ENCODE measurements at places on chromosomes 11 and 22.

DNA sequence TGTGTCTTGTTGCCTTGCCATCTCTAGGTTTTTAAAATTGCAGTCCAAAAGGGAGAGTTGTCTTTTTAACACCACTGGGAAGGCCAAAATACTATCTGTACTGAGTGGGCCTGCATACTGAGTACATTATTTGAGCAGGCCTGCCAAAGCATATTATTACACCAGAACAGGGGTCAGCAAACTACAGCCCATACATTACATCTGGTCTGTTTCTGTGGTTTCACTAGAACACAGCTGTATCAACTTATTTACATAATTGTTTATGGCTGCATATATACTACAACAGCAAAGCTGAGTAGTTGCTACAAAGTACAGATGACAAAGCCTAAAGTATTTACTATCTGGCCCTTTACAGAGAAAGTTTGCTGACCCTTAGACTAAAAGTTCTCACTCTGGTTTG is 74.0 kb downstream of the USP35 start:
- DNase-seq, result no peak

- DNase-seq, result peak; percentile 71
Observed at GRCh38 chr11:115869780-115870431, 365.7 kb upstream of the CADM1 start.

DNA sequence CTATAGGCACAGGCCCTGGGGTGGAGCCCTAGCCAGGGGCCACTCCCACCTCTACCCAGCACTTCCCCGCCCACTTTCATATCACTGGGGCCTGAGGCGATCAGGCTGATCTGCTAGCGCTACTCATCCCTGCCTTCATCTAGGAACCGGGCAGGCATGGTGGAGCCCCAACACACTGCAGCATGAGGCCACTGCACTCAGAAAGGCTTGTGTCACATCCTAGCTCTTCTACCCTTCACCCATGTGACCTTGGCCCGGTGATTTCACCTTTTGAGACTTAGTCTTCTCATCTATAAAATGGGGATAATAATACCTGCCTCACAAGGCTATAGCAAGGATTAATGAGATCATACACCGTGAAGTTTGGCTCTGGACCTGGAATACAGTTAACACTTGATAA is 18.1 kb upstream of the GDPD5 start:
- no peak for DNase-seq

- no peak for DNase-seq
Observed at GRCh38 chr11:8218840-8219239, 44.8 kb downstream of the LMO1 start.

DNA sequence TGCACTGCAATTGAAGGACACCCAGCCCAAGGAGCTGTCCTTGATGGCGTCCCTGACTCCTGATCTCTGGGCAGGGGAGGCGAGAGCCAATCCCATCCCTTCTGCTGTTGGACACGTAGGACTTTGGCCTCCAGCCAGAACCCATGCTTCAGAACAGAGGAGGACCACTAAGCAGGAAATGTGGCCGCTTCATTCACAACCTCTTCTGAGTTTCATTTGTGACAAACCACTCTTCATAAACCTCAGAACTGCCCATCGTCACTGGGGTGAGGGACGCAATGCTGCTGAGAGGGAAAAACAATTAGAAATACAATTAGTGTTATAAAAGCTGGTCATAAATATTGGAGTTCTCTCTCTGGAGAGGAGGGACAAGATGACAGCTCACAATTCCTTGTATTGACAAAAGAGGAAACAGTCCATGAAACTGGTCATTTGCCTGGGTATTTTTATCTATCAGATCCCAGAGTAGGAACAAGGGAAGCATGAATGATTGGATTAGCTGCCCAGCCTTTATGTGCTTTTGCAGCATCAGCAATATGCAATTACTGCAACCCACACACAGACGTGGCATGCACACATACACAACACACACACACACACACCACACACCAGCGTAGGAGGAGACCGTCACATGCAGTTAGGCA is 216.5 kb upstream of the CADM1 start:
- DNase-seq, result no peak

- DNase-seq, result no peak
Observed at GRCh38 chr11:9951807-9952206, 287.9 kb downstream of the SWAP70 start.

GRCh38 chr11:47348859-47349258 is 3.6 kb downstream of the MYBPC3 start:
- no peak for DNase-seq

GRCh38 chr11:69584160-69584559 is 56.8 kb upstream of the CCND1 start:
- no peak for DNase-seq

GRCh38 chr22:31272522-31273446 is 19.5 kb downstream of the PIK3IP1 start:
- DNase-seq, result peak; percentile 76

GRCh38 chr11:100849009-100849900 is 162.2 kb downstream of the ARHGAP42 start:
- no peak for DNase-seq

- no peak for DNase-seq
Observed at GRCh38 chr11:13836666-13837065, 125.9 kb upstream of the SPON1 start.

DNA sequence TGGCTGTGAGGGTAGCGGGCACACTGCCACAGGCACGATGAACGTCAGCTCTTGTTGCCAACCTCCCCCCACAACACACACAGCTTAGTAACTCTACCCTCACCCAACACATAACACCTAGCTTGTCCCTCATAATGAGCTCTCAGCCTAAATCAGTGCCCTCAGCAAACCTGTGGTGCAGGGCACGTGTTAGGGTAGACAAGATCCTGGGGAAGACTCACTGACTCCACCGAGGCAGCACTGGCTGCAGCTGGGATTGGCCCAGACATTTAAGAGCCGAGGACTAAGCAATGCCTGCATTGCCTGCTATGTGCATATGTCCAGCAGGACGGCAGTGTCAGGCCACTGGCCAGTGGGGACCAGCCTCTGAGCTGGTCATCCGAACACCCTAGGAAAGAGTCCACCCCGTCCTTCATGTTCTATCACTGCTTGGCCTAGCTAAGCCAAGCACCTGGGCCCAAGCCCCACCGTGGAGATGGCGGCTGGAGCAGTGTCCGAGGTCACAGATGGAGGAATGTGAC is 32.9 kb upstream of the TRIM29 start:
- DNase-seq, result no peak

DNA sequence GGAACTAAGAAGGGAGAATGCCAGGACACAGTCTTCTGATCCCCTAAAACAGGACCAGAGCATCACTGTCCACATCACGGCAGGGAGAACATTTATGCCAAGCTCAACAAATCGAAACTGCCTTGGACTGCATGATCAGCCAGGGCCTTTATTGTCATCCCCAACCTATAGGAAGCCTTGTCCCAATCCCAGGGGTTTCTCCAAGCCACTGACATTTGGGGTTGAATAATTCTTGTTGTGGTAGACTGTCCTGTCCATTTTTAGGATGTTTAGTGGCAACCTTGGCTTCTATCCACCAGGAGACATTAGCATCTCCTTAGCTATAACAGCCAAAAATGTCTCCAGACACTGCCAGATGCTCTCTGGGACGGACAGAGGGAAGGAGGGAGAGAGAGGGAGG is 37.1 kb downstream of the RPL27A start:
- no peak for DNase-seq

DNA sequence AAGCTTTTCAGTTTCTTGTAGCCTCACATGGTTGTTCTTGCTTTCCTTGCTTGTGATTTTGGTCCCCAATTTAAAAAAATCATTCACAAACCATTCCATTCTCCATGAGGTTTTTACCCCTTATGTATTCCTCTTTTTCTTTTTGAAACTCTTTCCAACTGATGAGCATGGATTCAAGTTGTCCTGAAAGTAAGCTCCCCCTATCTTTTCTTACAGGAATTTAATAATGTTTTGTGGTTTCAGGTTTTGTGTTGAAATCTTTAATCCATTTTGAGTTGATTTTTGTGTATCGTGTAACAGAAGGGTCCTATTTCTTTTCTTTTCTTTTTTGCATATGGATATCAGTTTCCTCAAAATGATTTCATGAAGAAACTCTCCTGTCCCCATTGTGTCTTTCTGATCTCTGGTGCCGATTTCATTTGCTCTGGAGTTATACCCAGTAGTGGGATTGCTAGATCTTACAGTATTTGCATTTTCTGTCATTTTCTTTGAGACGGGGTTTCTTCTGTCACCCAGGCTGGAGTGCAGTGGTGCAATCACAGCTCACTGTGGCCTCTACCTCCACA is 58.5 kb downstream of the LRRC74B start:
- no peak for DNase-seq

DNA sequence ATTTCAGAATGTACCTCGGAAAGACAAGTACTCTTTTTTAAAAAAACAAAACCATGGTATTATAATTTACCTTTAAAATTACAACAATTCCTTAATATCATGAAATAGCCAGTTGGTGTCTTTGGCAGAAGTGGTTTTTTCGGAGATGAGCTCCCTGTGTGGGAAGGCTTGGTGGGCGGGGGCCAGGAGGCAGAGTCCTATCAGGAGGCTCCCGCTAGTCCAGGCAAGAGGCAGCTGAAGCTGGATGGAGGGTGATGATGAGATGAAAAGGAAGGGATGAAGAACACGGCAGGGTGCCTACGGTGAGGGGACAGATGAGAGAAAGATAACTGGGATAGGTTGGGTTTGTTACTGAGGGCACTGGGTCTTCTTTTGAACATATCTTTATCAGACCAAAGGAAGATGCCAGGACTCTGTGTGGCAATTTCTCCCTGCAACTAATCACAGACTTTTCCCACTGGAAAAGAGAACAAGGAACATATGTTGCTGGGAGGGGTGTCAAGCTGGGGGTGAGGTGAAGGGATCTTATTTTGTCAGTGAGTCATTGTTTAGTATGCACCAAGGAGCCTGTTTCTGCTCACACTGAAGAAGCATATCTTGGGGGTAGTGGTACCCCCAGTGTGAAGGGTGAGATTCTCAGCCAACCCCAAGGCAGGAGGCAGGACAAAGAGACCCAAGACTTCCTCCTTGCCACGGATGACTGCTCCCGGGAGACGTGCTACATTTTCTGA is 91.5 kb upstream of the YWHAH start:
- DNase-seq, result no peak

DNA sequence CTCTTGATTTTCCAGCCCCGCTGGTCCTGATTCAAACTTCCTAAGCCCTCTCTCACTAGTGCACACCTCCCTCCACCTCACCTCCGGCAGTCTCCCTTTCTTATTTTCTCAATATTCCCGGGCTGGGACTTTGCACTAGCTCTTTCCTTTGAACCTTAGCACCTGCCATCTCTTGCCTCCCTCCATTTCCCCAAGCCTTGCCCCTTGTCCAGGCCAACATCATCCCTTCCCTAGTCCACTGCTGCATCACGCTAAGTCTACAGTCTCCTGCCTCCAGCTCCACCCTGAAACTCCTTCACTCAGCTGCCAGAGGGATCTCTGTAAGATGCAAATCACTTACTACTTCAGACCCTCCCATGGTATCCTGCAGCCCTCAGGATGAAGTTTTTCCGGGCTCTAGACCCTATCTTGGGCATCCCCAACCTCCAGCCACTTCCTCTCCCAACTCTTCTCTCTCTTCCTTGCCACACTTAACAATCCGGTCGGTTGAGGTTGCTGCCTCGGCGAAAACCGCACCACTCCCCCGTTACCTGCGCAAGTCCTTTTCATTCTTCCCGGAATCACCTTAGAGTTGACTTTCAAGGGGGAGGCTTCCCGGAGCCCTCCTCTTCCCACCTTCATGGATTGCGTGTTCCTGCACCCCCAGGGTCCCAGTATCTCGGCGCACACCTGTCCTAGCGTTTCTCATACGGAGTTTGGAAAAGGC is 42.7 kb downstream of the NECTIN1 start:
- no peak for DNase-seq

GRCh38 chr22:39654131-39654926 is 83.8 kb downstream of the CACNA1I start:
- DNase-seq, result no peak

- no peak for DNase-seq
Observed at GRCh38 chr11:17930544-17931125, 82.2 kb downstream of the SERGEF start.

GRCh38 chr11:45001466-45002165 is 50.9 kb upstream of the TP53I11 start:
- DNase-seq, result no peak

DNA sequence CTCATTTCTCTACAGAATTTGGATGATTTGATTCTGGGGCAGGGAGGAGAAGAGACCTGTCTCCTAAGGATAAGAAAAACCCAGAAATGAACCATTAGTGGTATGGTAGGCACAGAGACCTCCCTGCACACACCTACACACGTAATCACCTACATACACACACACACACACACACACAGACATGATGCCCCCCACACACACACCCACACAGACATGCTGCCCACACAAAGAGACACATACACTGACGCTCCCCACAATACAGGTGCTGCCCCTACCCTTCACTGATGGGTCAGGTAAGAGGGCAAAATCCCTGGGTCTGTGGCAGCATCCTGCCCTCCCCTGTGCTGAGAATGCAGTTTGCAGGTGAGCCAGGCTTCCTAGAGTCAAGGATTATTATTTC is 1.1 kb upstream of the SYT7 start:
- no peak for DNase-seq

DNA sequence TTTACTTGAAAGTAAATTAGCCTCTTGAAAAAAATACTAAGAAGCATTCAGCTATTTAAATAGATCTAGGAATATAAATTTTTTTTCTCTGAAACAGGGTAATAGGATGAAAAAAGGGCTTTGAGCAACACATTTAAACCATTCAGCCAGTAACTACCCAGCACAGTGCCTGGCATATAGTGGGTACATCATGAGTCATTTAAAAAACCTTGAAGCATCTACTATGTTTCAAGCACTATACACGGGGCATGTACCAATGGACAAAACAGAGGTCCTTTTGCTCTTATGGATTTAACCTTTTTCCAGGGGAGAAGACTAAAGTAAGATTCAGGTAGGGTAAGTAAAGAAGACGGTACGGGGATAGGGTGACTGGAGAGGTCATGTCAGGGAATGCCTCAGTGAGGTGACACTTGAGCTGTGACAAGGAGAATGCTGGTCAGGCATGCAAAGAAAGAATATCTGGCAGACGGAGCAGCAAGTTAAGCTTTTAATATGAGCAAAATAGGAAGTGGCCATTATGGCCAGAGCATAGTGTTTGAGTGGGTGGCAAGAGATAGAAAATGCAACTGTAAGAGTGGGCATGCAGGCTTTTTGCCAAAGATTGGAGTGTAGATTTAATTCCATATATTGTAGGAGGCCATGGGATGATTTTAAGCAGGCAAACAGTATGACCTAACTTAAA is 101.1 kb downstream of the HIPK3 start:
- no peak for DNase-seq

DNA sequence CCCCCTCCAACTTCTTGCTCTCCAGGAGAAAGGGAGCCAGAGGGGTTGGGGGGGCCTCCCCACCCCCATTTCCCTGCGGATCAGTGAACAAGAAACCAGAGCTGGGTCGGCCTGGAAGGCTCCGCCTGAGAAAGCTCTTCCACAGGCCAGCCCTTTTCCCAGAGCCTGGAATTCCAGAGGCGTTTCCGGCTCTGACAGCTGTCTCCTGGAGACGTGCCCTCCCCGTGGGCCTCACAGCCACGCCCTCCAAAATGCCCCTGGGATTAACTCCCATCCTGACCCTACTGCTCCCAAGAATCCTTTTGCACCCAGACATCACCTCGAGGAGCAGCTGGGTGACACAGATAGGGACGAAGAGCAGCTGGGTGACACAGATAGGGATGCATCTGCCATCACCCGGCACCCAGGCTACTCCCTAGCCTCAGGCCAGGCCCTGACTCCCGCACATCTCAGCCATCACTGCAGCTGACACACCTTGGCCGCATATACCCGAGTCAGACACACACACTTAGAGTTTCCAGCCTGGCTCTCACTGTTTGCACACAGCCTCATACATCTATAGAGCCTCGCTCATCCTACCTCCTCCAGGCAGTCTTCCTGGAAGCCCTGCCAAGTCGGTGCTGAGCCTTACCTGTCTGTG is 7.6 kb upstream of the CDC42EP1 start:
- no peak for DNase-seq

GRCh38 chr11:27204529-27204928 is 158.5 kb downstream of the CCDC34 start:
- no peak for DNase-seq
